ENCODE measurements at places on chromosomes 4 and X. TPM values are rescaled to one million over a fixed set of nuclear protein-coding genes. Genes with fewer than 3 reads are reported as not detected.

The CSN1S1 gene
- total RNA-seq: not detected

The CXCL11 gene
- total RNA-seq: 1.9 TPM

The PRSS12 gene
- total RNA-seq: 7.5 TPM

The ASB11 gene
- total RNA-seq: not detected

The CCNG2 gene
- total RNA-seq: 14.2 TPM

The NXF2B gene
- 0.85 TPM for total RNA-seq

The HOPX gene
- not detected for total RNA-seq

The TXK gene
- 0.50 TPM for total RNA-seq

The UGT2A1 gene
- not detected for total RNA-seq

The PCDH11X gene
- 22.6 TPM for total RNA-seq

The ATXN3L gene
- not detected for total RNA-seq

Measured in GM23338 (cell line).